ENCODE measurements at places on chromosomes 12 and 14.

DNA sequence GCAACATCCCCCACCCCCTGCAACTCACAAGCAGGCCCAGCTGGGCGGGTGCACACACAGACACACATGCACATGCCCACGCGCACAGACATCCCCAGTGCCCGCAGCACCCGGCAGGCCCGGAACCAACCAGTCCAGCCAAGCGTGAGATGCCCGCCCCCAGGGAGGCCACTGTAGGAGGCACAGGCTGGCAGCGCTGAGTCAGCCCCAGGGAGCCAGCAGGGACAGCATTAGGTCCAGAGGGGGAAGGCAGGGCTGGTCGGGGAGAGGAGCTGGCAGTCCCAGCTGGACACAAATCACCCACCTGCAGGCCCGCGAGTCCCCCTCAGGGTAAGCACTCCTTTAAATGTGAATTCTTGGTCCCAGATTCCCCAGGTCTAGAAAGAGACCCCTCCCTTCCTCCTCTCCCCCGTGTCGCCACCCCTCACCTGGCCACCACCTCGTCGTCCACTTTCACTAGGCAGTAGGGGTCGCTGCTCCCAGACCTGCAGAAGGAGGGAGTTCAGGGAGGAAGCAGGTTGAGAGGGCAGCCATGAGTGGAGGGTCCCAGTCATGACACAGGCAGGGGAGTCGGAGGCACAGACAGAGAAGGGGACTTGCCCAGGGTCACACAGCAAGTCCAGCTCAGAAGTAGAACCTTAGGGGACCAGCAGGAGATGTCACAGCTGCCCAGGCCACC is 5.0 kb downstream of the RASAL1 start:
- no peak for DNase-seq

- DNase-seq = no peak
Observed at GRCh38 chr12:78060186-78060585, 229.5 kb downstream of the NAV3 start.

GRCh38 chr14:56587701-56588100 is 8.1 kb downstream of the TMEM260 start:
- DNase-seq = no peak

GRCh38 chr12:45232756-45233372 is 17.0 kb downstream of the ANO6 start:
- DNase-seq = peak; percentile 33

All from stimulated activated CD4-positive, alpha-beta T cell treated with anti-CD3 and anti-CD28 coated beads, Interleukin-1b, Interleukin-23, amount 100 ng/mL, for 24 hours (primary cell).